ENCODE measurements at places on chromosomes 5 and 9.

- DNase-seq, result no peak
Measured at GRCh38 chr5:80041527-80041926, 6.4 kb downstream of the THBS4 start.

DNA sequence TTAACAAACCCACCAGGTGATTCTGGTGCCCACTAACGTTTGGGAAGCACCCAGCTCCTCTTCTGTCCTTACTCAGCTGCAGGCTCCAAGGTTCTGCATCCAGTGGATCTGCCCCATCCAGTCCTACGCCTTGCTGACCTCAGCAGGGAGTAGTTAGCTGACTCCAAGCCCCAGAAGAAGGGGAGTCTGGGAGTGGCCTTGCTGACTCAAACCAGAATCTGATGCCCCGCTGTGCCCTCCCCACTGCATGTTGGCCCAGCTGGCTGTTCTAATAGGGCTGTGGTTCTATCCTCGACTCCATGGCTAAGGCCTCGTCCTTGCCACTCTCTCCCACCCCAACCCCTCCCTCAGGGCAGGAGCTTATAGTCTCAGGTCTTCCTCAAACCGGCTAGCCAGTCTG, 136.3 kb downstream of the TTLL11 start:
- DNase-seq, result no peak

DNA sequence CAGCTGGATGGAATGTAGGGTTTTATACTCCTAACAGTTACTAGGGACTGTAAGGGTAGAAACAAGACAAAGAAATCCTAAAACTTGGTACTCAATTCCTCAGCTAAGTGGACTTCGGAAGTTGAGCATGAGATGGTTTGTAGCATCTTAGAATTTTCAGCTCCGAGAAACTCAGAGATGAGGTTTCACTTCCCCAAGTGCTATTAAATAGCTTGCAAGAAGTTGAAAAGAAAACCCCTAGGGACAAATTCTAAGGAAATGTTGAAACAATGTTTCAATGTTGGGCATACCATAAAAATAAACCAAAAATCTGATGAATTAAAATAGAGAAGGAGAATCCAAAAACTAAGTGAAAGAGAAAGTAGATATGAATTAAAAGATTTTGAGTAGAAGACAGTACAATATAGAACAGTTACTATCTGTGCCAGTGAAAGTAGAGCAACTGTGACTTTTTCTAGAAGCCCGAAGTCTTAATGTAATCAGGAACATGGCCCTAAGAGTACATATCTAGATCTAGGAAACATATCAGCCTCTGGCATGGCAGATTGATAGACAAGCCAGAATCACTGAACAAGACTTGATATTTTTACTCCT, 308.6 kb upstream of the RGMB start:
- DNase-seq, result no peak

DNA sequence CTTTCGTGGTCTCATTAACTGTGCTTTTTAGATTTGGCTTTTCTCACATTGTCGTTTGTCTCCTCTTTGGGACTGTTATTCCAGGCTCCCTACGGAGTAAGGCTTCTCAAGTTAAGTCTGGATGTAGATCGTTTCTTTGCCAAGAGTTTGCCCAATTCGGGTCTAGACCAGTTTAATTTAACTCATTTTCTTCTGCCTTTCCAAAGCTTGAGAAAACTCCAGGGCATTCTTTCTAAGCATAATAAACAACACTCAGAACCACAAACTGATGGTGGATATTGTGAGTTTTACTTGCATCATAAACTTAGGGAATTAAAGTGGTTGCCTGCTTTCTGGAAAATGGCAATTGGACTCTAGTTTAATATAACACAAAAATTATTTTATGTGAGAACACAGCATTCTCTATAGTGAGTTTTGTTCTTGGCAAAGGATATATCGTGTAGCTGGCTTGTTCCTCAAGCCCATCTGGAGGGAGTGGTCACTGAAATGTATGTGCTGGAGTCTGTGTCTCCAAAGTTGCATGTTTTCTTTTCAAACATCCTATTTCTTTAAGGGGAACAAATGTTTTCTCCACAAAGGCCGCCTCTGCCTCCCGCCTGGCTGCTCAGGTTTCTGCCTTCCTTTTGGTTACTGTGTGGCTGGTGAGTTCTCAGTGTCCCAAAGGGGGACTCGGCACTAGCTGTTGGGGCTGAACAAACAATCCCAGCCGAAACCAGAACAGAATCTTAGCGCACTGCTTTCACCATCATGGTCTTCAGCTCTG, 211.3 kb upstream of the FBN2 start:
- DNase-seq, result no peak

- DNase-seq, result no peak
Measured at GRCh38 chr5:90696153-90696552, 137.6 kb downstream of the ADGRV1 start.

- DNase-seq, result no peak
Measured at GRCh38 chr9:74041588-74041987, 455.5 kb upstream of the RORB start.

DNA sequence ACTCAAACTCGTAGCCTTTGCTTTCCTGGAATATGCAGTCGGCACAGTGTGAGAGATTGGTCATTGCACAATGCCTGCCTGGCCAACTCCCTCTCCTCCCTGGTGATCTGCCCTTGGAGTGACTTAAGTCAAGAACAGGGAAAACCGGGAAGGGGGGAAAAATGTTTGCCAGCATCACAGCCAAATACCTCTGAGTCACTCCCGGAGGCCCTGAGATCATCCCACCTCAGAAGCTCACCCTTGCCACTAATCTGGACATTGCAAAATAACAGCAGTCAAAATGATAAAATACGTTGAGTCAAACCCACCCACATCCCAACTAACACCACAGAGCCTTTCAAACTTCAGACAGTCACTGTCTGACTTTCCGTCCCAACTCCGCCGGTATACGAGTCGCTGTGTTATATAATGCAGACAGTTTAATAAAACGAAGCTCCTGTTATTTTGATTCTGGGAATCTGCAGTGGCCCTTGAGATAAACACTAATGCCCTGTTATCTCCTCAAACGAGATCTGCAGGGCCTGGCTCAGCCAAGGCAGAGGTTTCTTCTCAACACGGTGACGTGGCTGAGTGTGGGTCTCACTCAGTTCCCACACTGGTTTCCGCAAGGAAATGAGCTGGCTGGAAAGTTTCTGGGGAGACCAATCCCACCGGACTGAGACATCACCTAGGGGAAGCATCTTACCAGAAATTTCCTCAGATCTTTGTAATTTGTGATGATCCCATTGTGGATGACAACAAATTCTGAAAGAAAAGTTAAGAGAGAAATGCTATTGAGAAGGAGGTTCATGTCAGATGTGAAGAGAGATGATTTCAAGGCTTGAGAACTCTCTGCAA, 22.1 kb downstream of the GFPT2 start:
- DNase-seq, result no peak

DNA sequence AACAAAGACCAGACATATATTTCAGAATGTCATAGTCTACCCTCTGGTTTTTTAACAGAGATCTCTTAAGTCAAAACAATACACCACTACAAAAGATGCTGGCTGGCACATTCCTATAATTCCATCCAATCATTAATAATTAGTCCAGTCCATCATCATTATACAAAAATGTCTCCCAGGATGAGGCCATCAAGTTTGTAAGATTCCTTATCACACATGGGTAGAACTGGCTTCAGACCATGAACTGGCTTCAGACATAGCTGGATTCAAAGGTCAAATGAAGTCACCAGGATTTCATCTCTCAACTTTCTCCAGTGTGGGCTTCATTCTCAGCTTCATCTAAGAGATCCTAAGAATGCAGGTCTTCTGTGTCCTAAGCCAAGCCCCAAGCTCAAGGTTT, 147.1 kb downstream of the ENC1 start:
- DNase-seq, result no peak

GRCh38 chr5:140174465-140175366, at the start of gene CYSTM1:
CYSTM1 (plus strand) TSS chr5:140175188; CDS start chr5:140194466, 19,278 bp downstream.
- peak; percentile 92 for DNase-seq

DNA sequence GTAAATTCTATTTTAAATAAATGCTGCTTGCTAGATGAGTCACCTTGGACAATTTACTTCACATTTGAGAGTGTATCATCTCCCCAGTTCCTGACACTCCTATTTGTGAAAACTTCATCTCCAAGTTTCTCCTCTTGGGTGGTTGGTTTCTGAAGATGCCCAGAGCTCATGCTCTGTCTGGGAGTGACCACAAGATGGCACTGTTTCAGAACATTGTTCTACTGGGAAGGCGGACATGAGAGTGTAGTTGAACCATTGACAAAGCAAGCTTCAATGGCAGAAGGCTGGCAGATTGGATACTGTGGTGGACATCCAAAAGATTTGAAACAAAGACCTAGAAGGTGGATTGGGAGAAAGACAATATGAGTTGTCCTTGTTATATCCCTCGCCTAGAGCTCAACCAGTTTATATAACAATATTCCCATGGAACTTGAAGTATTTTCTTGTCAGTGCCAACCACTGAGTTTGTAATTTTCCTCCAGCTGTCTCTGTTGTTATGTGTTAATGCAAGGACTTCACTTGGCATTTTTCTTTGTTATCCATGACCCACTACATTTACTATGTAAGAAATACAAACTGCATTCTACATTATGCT, 234.3 kb upstream of the ANKH start:
- DNase-seq, result no peak

DNA sequence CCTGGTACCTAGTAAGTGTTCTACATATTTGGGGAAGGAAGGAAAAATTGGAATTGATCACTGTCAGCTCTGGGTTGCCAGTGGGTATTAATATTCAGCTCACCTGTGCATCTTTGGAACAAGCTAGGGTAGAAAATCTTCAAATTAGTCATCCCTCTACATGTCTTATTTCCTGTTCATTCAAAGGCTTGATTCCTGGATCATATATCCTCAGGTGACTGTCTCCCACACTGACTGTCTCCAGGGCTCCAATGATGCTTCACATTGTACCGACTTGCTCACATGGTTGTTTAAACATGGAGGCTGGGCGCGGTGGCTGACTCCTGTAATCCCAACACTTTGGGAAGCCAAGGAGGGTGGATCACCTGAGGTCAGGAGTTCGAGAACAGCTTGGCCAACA, 11.6 kb upstream of the SUSD1 start:
- no peak for DNase-seq

- DNase-seq, result no peak
Measured at GRCh38 chr9:4260661-4261060, 39.2 kb downstream of the GLIS3 start.

DNA sequence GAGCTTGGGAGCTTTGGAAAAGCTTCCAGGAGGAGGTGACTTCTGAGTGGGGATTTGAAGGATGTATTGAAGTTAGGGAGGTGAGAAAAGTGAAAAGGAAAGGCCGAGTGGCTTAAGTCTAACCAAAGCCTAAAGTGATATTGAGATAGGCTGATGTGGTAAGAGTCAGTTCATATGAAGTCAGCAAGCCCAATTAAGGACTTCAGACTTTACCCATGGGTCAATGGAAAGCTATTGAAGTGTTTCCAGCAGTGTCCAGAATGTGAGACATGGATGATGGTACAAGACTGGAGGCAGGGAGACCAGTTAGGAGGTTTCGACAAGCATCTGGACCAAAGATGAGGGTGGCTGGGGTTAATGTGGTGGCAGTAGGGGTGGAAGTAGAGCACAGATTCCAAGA, 134.3 kb upstream of the WWC1 start:
- no peak for DNase-seq

DNA sequence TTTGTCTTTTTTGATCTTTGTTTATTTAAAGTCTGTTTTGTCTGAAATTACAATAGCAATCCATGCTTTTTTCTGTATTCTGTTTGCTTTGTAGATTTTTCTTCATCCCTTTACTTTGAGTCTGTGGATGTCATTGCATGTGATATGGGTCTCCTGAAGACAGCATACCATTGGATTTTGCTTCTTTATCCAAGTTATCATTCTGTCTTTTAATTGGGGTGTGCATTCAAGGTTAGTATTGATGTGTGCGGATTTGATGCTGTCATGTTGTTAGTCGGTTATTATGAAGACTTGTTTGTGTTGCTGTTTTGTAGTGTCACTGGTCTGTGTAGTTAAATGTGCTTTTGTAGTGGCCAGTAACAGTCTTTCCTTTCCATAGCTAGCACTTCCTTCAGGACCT, 23.0 kb downstream of the POLK start:
- no peak for DNase-seq

- no peak for DNase-seq
Measured at GRCh38 chr9:110179734-110180133, 28.2 kb downstream of the C9orf152 start.

- peak; percentile 30 for DNase-seq
Measured at GRCh38 chr5:77774981-77775789, 954 bp downstream of the TBCA start.

DNA sequence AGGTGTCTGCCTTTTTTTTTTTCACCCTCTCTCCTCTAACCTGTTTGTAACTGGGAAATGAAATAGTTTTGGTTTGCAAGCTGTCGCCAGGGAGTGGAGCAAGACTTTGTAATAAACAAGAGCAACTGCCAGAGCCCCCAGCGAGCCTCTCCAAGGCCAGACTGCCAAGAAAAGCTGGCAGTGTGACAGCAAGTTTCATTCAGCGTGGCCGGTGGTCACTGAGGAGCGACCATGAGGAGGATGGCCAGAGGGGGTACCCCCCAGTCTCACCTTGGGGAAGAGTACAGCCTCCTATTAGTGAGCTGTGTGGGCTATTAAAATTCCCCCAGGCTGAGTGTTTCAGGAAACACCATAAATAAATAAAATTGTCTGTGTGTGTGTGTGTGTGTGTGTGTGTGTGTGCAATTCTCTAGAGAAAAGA, 49.9 kb downstream of the ZFAND5 start:
- DNase-seq, result no peak

GRCh38 chr5:97729938-97730337, 546.9 kb upstream of the RIOK2 start:
- no peak for DNase-seq

GRCh38 chr5:73096239-73096575, 24.2 kb upstream of the TMEM171 start:
- DNase-seq, result no peak

- no peak for DNase-seq
Measured at GRCh38 chr5:6572086-6572824, 60.6 kb downstream of the NSUN2 start.

GRCh38 chr5:13566871-13567339, 377.6 kb downstream of the DNAH5 start:
- no peak for DNase-seq

GRCh38 chr9:127707766-127708165, 978 bp downstream of the CFAP157 start:
- DNase-seq, result no peak

All from activated CD4-positive, CD25-positive, alpha-beta regulatory T cell (primary cell).